ENCODE measurements at places on chromosomes 2 and 18. TPM values are rescaled to one million over a fixed set of nuclear protein-coding genes. Genes with fewer than 3 reads are reported as not detected.
A peak's percentile ranks its signal among the peaks of the same experiment; 100 is the strongest.

DNA sequence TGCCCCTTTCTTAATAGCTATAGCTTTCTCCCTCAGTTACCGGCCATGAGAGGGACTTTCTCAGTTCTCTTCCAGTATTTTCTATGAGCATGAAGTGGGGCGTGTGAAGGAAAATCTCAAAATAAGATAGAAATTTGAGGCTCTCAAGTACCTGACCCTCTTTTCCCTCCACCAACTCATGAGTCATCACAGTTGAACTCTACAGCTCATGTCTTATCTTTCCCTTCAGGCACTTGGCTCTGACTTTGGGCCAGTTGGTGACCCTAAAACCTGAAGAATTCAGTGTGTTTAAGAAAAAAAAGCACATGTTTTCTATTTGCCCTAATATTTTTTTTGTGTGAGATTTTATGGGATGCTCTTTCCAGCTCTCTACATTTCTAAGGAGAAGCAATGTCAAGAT is 896.7 kb upstream of the ZEB2 start:
- DNase-seq: no peak

DNA sequence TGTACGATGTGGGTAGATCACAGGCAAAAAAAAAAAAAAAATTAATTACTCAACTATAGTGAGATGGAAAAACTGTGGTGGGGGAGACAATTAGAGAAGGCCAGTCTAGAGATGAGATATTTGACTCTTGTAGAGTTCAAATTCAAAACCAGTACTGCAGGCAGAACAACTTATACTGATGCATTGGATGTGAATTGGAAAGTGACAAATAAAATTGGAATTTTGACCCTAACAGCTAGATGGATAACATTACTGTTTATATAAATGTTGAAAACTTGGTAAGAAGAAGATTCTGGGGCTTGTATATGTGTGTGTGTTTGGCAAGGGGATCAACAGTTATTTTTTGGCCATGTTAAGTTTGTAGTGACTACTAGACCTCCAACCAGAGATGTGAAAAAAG is 256.9 kb downstream of the RND3 start:
- no peak for DNase-seq

DNA sequence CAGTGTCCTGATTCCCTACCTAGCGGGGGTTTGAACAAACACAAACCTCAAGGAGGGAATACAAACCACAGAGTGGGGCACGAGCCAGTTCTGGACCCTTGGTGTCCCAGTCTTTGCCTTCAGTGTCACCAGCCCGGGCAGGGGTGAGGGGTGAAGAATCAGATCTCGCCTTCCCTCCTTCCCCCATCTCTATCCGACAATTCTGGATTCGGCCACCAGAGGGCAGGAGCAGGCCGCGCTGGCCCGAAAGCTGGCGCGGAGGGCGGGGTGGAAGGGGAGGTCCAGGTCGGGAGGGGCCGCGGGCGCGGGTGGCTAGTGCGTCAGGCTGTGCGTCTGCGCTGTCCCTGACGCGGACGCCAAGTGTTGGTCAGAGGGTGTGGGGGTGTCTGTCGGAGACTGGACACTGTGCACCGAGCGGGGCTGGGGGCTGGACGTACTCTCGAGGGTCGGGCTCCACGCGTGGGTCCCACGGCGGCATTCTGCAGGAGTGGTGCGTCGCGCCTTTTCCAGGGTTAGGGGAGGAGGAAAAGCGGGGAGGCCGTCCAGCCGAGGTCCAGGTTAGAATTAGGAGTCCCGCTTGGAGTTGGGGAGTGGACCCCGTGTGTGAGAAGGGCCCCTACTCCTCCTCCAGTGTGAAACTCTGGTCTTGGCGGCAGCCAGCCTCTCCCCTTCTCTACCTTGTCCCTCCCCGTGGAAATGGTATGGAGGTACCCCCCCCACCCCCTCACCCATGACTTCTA is 2.9 kb upstream of the CRYBA2 start:
- DNase-seq: no peak

GRCh38 chr18:50190236-50190635 is 4.7 kb downstream of the MYO5B start:
- no peak for DNase-seq

DNA sequence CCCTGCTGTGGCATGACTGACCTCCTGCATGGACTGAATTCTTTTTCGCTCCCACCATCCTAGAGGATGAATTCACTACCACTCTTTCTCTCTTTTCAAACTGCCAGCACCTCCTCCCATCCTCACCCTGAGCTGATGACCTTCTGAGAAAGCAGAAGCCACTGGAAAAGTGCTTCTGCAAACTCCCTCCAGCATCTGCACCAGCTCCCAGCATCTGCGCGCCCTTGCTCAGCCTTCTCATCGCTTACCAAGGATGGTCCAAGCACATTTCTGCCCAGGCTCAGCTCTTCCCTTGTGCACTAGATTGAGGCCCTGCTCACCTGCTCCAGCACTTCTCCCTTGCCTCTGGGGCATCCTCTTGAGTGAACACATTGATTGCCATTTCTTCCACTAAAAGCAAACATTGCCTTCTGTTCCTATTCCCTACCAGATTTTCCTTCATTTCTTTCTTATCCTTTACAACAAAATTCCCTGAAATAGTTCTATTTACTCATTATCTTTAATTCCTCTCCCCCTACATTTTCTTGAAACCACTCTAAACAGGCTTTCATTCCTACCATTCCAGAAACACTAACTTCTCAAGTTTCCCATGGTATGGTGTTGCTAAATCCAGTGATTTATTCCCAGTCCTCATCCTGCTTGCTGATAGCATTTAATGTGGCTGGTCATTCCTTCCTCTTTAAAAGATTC is 42.7 kb upstream of the IL1RL1 start:
- DNase-seq: peak; percentile 80

DNA sequence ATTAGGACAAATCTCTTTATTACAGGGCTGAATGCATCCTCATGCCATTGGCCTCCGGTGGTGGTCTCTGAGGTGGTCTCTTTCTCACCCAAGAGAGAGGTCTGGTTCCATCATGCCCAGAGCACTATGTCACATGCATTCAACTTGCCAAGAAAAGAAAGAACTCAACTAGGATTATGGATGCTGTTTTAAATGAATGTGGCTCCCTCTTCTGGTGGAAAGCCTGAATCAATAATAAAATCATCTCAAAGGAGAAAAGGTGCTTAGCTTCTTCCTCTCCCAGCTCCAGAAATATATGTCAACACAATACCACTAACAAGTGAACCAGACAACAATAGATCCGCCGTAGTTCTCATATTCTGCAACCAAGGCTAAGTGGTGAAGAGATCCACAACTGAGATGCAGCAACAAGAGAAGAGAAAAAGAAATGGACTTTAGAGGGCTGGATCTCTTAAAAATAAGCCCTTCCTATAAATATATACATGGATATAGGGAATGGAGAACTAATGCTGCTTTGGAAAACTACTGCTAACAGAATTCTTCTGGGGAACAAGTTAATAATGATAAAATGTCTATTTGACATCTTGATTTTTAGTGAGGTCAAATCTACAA is 396.8 kb downstream of the NCKAP5 start:
- peak; percentile 9 for DNase-seq

- DNase-seq: no peak
These were observed 14.9 kb downstream of the IGFBP2 start for GRCh38 chr2:216648105-216648504.

DNA sequence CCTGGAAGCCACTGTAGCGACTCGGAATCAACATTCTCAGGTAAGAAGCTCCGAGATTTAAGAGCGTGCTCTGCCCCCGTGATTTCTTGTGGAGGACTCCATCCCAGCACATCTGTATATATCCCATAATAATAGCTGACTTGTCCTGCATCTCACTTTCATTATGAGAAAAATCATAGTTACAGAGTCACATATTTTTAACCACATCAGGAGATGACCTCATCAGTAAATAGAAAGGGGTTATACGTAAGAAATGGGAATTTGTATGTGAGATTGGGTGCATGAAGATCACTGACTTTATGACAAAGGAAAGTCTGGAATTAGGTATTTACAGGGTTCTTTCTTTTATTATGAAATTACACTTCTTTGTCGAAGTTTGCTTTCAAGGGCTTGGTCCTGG is 16.4 kb upstream of the TMEM18 start:
- no peak for DNase-seq

GRCh38 chr18:2423761-2424160 is 147.5 kb downstream of the METTL4 start:
- no peak for DNase-seq

TMEM87B gene
- polyA plus RNA-seq: 23.4 TPM
